ENCODE measurements at places on chromosomes 7 and 10.

DNA sequence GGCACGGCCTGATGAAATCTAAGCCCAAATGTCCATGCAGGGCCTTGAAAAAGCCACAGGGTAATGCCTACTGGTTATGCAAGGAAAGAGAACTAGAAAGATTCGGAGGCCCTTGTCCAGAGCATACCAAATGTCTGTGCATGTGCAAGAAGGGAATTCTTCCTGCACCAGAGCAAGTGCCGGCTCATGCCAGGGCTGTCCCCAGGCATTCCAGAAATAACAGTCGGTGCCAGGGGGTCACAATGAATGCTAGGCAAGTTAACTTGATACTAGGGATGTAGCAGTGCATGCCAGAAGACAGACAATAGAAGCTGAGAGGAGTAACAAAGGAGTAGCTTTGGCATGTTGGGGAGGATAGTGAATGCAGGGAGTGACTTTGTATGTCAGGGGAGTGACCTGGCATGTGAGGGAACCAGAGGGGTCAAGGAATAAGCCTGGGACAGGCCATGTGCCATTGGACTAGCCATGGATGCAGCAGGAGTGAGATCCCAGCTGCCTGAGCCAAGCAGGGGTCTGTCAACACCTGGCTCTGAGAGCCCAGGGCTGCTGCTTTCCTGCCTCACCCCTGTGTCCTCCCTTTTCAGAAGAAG is 119.5 kb upstream of the UNC5B start:
- peak; percentile 9 for DNase-seq

DNA sequence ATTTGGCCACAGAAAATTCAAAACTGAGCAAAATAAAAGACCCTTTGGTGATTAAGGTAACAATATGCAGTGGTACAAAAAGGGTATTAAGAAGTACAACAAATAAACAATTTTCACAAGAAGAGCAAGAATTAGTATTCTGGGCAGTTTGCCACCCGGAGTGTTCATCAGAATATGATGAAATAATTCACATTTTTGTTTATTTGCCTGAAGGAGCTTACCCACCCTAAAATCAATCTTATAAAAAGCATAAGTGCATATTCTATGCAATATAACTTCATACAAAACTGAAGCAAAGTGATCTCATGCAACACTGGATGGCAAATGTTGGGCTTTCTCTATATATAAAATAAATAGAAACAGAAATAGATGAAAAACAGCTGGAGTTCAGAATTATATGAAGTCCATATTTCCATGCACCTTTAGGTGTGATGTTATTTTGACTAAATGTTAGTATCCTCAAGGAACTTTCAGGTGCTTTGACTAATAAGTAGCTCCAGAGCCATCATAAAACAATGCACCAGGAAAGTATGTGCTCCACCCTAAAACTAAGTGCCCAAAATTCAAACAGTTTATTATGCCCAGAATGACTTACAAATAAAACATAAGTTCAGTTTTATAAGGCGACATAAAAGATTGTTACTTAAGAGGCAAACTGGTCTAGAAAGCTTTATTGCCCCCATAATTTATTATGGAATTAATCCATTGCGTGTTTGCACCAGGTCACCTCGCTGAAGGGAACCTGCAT is 474.3 kb downstream of the SEMA3D start:
- no peak for DNase-seq

DNA sequence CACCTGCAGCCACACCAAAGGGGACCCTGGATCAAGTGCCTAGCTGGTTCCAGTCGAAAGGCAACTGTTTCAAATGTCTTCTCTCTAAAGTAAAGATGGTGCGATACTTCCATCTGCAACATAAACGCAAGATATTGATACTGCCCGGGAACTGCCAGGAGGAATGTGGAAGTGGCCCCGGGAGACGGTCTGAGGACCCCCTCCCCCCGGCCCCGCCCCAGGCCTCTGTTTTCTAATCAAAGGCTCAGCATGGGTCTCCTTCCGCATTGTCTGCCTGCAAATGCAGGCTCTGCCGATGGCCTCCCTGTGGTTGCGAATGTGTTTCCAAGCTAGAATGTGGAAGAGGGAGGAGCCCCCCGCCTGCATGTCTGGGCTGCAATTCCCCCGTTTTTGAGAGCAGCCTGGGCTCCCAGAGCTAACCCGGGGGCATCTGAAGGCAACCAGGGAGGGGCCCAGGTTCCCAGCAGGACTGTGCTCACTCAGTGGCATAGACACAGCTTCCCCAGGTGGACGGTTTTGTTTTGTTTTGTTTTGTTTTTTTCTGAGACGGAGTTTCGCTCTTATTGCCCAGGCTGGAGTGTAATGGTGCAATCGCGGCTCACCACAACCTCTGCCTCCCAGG is 223.9 kb upstream of the PPP2R2D start:
- no peak for DNase-seq

- DNase-seq: no peak
These were observed 434.8 kb upstream of the NPVF start for GRCh38 chr7:25662841-25663800.

GRCh38 chr10:132648072-132648850 is 110.7 kb downstream of the INPP5A start:
- DNase-seq: no peak

DNA sequence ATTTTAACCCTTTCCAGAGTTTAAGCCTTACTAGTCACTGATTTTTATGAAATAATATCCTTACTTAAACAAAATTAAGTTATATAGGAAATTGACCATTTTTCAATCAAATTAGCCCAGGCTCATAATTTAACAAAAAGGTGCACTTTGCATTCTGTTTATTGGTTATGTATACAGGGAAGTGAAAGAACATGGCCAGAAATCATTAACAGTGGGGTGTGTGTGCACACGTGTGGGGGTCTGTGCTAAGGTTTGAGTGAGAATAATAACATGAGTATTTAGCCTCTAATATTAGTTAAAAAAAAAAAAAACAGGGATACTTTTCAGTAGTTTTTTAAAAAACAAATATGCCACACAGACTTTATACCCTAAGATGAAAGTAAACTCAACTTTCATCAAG is 510.5 kb upstream of the PFKP start:
- no peak for DNase-seq

GRCh38 chr7:23538301-23538700 is 6.5 kb upstream of the TRA2A start:
- DNase-seq: no peak

- no peak for DNase-seq
These were observed 230.5 kb upstream of the MBL2 start for GRCh38 chr10:53003094-53003493.

GRCh38 chr7:37683246-37684120 is at the start of gene GPR141:
Gene GPR141, plus strand, starts transcription at chr7:37683766. Its CDS starts 56,628 bp downstream, at chr7:37740394.
- DNase-seq: no peak

DNA sequence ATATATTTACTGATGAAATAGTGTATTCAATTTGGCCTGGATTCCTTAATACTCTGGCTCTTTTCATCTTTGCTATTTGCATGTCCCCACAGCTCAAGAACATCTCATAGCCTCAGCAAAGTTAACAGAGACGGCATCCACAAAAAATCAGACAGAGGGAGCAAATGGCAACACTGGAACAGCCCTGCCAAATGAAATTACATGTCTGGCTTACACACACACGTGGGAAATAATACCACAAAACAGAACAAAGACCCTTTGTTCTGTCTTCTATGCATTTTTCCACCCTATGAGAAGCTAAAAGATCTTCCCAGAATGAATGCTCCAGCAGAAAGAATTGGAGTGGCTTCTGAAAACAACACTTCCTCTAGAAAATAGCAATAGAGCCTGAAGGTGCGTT is 139.5 kb downstream of the ALOX5 start:
- no peak for DNase-seq

DNA sequence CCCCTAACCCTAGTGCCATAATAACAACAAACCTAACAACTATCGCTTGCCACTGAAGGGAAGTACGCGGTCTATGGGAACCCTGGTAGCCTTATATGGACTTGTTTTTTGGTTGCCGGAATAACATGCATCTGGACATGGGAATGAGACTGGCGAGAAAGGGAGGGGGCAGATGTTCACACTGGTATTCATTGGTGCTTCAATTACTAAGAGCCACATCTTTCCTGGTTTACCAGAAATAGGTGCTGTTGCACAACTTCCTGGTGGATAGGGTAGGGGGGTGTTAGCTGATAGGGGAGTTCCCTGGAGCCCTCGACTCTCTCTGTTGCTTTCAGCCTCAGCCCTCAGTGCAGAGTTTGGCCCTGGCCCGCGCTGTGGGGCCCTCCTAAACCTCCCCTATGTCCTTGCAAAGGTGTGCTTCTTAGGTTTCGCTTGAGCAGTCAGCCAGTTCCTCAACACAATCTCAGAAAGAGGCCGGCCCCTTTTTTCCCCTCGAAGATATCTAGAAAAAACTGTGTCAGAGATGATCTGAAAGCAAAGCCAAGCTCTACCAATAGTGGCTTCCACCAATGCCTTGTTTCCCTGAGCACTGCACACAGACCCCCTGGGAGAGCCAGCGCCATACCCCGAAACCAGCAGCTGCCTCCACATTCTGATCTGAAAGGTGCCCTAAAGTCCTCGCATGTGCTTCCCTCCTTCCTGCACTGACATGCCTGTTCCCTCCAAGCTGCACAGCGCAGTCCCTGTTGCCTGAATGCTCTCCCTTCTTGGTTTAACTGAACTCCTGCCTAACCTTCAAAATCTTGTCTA is 13.5 kb downstream of the TBXAS1 start:
- DNase-seq: no peak

GRCh38 chr7:26179422-26179821 is 21.1 kb downstream of the HNRNPA2B1 start:
- DNase-seq: no peak

DNA sequence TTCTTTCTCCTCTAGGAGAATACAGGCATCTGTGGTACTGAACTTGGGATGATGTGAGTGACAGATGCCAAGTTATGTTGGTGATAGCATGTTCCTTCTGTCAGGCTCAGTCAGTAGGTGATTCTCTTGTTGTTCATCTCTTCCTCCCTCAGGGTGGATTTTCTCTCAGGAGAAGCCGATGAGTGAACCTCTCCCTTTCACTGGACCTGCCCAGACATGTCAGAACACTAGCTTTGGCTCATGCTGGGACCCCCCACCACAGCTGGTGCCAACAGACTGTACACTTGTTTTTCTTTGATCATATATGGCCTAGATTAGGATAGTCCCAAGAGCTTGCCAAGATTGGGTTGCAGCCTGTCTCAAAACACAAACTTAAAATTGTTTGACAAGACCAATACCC is 129.4 kb downstream of the BMPER start:
- no peak for DNase-seq

GRCh38 chr7:123601530-123601929 is at the start of gene ASB15:
Gene ASB15, plus strand, starts transcription at chr7:123601821. Its CDS starts 12,682 bp downstream, at chr7:123614503.
- no peak for DNase-seq

- DNase-seq: no peak
These were observed 169.5 kb upstream of the CHRM2 start for GRCh38 chr7:136698977-136699376.

DNA sequence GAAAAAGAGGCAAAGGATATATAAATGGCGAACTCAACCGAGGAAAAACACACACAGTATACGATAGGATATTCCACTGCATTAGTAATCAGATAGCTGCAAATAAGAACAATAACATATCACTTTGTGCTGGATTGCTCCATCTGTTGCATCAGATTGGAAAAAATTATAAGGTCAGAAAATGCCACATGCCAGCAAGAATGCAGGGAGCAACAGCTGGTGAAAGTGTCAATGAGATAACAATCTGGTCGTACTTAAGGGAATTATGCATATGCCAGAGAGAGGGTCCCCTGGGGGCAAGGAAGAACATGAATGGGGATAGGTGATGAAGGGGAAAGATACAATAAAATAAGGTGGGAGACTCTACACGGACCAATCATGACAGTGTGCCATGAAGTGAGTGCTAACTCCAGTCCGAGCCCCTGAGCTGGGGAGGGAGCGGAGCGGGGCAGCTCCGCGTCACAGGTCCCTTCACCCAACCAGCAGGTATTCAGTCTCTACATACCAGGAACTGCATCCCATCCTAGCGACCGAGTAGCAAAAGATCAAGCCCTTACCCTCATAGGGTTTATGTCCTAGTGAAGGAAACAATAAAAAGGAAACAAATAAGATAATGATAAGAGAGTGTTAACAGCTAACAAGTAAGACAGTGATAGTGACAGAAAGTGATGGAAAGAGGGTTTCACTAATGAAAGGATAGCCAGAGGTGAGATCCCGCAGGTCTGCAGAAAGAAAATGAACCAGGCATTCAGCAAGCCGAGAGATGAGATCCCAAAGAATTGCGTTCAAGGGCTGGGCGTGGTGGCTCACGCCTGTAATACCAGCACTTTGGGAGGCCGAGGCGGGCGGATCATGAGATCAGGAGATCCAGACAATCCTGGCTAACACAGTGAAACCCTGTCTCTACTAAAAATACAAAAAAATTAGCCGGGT is 9.4 kb downstream of the MPP7 start:
- DNase-seq: no peak

GRCh38 chr10:89082086-89082485 is 91.5 kb downstream of the FAS start:
- no peak for DNase-seq

DNA sequence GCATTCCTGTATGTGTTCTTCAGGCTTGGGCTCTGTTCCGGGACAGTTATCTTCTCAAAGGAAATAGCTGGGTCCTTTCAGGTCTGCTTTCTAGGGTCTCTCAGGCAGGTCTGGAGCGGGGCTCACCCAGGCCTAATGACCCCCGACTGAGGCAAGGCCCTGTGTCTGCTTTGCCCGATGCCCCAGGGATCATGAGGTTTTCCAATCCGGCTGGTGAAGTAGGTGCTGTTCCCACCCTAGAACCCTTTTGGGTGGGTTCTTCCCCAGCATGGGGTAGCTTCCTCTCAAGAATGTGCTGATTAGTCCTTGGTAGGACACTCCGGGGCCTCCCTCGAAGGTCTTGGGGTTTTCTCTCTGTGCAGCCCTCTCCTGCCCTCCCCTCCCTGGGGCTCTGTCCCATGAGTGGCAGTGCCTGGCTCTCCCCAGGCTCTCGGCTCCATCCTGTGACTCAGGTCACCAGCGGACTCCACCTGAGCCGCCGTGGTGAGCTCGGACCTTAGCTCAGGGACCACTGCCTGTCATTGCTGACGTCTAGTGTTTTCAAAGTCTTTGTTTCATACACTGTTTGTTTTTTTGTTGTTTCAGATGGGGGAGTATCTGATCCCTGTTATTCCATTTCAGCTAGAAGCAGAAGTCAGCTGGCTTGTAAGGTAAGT is 71.0 kb upstream of the NKX6-2 start:
- DNase-seq: no peak

DNA sequence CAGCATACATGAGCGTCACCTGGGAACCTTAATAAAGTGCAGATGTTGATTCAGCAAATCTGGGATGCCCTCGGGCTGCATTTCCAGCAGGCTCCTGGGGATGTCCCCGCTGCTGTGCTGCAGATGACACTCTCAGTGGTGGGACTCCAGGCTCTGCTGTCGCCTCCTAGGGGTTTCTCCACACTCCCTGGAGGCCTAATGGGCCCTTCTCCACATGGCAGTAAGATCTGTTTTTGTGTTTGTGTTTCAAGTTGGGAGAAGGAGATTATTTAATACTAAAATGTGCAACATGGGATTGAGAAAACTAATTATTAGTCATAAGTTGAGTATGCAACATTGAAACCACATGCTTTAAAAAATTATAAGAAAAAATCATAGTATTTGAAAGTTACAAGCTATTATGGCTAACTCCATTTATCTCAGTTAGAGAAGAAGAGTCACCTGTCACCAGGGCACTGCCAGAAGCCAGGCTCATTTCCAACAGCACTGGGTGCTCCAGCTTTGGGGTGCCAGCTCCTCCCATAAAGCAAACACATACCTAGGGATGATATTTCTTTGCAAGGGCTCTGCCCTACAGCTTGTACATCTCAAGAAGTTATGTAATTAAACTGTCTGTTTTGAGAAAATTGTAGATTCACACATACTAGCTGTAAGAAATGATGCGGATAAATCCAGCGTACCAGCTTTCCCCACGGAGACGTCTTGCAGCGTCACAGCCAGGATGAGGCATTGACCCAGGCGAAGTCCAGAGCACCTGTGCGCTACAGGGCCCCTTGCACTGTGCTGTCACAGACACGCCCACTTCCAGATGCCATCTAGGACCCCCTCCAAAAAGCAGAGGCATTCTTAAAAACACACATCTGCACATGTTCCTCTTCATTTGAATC is 106.4 kb downstream of the EGFR start:
- no peak for DNase-seq
